ENCODE measurements at places on chromosomes 11 and 22.

DNA sequence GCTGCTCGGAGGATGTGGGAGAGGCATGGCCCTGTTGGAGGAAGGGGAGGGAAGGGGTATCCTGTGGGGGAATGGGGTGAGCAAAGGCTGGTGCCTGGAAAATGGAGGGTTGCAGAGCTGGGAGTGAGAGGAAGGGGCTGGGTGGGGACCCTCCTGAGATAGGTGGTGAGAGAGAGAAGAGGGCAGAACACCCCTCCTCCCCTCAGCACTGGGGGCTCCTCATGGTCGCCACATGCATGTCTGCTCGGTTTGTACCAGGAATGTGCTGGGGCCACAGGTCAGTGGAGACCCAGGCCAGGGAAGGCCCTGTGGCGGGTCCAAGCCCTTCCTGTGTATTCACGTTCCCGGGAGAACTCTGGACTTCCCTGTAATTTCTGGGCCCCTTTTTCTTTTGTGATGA is 27.8 kb upstream of the ACR start:
- DNase-seq = no peak

- DNase-seq = no peak
Observed at GRCh38 chr22:22855617-22856308, 31.9 kb upstream of the IGLL5 start.

GRCh38 chr22:18152519-18152918 is 2.5 kb downstream of the USP18 start:
- no peak for DNase-seq

- peak; percentile 41 for DNase-seq
Observed at GRCh38 chr11:119589001-119589400, 140.0 kb downstream of the NECTIN1 start.

DNA sequence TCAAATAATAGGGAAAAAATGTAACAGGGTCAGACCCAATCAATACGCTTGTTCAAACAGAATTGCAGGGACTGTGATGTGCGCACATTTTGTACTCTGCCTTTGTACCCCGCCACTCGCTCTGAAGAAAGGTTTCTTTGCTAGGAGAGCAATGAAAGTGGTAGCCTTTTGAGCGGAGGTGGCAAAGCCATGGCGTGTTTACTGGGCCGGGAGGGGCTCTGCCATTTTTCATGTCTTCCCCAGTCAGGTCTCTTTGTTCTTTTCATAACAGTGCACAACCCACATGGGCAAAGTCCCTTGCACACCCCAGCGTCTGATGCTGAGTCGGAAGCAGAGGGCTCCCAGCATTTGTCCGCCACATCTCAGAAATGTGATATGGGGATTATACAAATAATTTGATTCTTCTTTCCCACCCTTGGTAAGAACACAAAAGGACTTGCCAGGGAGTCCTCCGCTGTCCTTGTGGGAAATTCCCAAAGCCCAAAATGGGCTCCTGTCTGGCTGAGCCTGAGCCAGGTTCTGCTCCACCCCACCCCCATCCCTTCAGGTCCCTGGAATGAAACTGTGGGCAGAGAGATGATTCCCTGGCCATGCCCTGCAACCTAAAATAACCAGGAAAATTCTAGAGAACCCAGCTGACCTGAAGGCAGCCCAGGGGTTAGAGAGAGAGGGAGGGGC is 36.6 kb downstream of the C11orf58 start:
- DNase-seq = peak; percentile 52
